ENCODE measurements at places on chromosomes 7 and 10. TPM values are rescaled to one million over a fixed set of nuclear protein-coding genes. Genes with fewer than 3 reads are reported as not detected.

- no peaks in the 10 kb centered on the region for H3K4me1 ChIP-seq
- no peak overlapping the region for H3K4me3 ChIP-seq
- H3K27me3 ChIP-seq: peaks cover 84% of the 10 kb centered on the region
- H3K36me3 ChIP-seq: no peaks in the 10 kb centered on the region
- DNase-seq: no peak
Observed at GRCh38 chr10:75916906-75917305, 485.5 kb downstream of the LRMDA start.

The RASSF4 gene
- 7.7 TPM for total RNA-seq

The PCLO gene
- total RNA-seq: 7.5 TPM

The LAMTOR4 gene
- 146 TPM for total RNA-seq

The SYT15B gene
- 0.06 TPM for total RNA-seq

DNA sequence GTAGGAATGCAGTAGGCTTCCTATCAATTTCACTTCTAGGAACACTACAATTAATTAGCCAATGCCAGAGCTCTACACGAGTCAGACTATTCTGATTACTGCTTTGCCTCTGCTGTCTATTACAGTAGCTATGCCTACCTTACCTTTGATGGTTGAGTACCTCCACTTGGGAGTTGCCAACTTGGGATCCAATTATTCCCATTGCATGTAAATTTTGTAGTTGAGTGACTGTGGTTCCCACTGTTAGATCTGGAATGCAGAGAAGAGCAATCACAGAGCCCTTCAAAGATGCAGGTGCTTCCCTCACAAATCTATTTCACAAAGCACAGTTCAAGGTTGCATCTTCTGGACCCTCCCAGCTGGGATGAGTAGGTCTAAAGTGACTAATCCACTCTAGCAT lies 62.9 kb upstream of the AASS start:
- H3K36me3 ChIP-seq: no peaks in the 10 kb centered on the region
- no peaks in the 10 kb centered on the region for H3K27me3 ChIP-seq
- H3K4me1 ChIP-seq: no peaks in the 10 kb centered on the region
- no peak overlapping the region for H3K4me3 ChIP-seq

DNA sequence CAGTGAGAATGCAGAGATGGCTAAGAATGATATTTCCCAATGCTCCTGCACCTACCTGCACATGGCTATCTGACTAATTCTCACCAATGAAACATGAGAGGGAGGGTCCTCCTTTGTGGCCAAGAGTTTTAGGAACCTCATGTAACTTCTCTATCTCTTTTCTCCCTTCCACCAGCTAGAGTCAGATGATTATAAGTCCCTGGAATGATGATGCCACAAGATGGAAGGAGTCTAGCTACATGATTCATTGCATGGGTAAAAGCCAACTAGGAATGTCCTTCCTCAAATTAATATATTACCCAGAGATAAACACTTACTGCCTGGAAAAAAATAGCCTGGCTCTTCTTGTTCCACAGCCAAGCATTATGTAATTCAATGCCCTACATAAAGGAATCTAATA lies 55.1 kb upstream of the AASS start:
- H3K27me3 ChIP-seq: no peaks in the 10 kb centered on the region
- H3K4me1 ChIP-seq: no peaks in the 10 kb centered on the region
- DNase-seq: peak; percentile 5
- no peak overlapping the region for H3K27ac ChIP-seq
- no peaks in the 10 kb centered on the region for H3K36me3 ChIP-seq
- H3K4me3 ChIP-seq: no peak overlapping the region

DNA sequence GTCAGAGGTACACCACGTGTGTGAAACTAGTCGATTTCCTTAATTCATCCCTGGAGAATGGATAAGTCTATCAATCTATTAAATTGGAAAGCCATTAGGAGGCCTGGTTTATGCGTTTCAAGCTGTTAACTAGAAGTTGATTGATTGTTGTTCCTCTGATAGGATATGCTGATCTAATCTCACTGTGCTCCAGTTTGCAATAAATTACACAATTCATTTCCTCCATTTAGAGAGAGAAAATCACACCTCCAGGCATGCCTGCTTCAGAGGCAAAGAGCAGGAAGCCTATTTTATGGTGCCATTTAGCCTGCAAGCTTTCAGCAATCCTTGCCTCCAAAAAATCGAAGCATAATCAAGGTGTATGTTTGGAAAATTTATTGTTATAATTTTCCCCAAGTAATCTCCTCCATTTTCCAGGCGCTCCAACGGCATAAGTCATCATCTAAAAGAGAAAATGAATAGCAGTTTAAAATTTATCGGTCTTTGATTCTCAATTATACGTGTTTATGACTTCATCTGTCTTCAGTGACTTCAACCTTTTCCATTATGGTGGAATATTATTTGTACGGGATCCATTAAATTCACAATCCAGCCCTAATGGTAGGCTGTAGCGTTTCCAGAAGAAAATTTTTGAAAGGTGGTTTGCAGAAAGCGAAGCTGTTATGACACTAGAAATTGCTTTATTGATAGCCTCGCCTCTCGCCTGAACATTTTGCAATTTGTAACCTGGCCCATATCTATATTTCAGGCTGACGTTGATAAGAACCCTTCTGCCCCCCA lies 42.9 kb upstream of the HMX3 start:
- H3K4me3 ChIP-seq: no peak overlapping the region
- no peaks in the 10 kb centered on the region for H3K4me1 ChIP-seq
- H3K27ac ChIP-seq: no peak overlapping the region
- peaks cover 27% of the 10 kb centered on the region for H3K27me3 ChIP-seq

DNA sequence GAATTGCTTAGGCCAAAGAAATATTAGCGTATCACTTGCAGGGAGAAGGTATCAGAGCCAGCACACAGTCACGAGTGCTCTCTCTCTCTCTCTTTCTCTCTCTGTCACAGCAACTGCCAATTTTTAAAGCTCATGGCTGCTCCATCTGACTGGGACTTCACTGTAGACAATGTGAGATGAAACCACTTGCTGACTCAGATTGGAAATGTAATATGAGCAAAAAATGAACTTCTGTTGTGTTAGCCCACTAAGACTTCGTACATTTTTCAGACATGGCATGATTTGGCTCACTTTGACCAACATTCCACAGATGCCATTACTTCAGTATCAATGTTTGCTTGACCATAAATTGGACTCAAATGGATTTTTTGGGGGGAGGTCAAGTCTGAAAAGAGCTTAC lies 68.1 kb downstream of the DGKB start:
- H3K4me3 ChIP-seq: peak overlapping the region; percentile 34
- H3K27me3 ChIP-seq: no peaks in the 10 kb centered on the region
- peaks cover 51% of the 10 kb centered on the region for H3K4me1 ChIP-seq
- peak; percentile 80 for DNase-seq
- no peaks in the 10 kb centered on the region for H3K36me3 ChIP-seq

DNA sequence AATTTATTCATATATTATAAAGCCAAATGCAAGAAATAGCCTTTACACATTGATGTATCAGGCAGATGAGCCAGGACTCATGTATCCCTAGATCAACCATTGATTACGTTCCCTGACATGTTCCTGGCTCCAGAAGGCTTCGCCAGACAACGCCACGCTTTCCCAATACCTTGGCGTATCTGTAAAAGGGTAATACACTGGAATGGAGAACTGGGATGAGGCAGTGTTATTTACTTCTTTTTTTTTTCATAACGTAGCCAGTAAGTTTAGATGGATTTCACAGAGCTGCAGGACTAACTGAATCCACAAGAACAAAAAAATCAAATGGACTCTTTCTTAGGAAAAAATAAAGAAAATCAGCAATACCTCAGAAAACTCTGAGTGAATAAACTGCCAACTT lies 588.1 kb upstream of the SEMA3D start:
- H3K27me3 ChIP-seq: no peaks in the 10 kb centered on the region
- no peak for DNase-seq
- H3K36me3 ChIP-seq: no peaks in the 10 kb centered on the region
- H3K4me1 ChIP-seq: no peaks in the 10 kb centered on the region
- no peak overlapping the region for H3K27ac ChIP-seq

The PIK3AP1 gene
- total RNA-seq: 3.7 TPM

The TRIM56 gene
- 10.6 TPM for total RNA-seq

DNA sequence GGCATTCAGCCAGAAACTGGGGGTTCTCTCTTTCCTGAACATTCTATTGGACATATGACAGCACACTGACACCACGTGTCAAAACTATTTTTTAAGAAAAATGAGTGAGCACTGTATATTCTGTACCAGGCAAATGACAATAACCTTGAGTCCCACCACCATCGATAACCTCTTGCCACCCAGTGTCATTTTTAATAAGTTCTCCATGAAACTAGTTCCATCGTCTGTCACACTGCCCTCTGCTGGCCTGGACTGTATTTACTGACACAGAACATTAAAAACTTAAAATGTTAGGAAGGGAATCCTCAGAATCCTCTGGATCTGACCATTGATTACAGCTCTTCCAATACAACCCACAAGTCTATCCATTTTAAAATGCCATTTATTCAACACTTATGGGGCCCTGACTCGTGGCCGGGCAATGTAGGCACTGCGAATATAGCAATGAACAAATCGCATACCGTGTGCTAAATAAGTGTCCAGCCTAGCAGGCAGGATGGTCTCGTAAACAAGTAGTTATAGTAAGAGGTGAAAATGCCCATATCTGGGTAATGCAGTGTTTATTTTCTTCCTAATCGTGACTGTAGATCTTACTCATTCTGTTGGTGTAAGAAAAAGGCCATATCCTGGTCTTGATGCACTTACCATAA lies 35.9 kb upstream of the CACNB2 start:
- no peak overlapping the region for H3K27ac ChIP-seq
- H3K36me3 ChIP-seq: no peaks in the 10 kb centered on the region
- no peak overlapping the region for H3K4me3 ChIP-seq
- peak; percentile 52 for DNase-seq
- no peaks in the 10 kb centered on the region for H3K4me1 ChIP-seq
- no peaks in the 10 kb centered on the region for H3K27me3 ChIP-seq

The ZPBP gene
- not detected for total RNA-seq

- DNase-seq: no peak
- no peak overlapping the region for H3K27ac ChIP-seq
- H3K4me3 ChIP-seq: no peak overlapping the region
- H3K4me1 ChIP-seq: no peaks in the 10 kb centered on the region
- H3K36me3 ChIP-seq: no peaks in the 10 kb centered on the region
Observed at GRCh38 chr7:52547308-52547910, 488.0 kb upstream of the POM121L12 start.

The KLLN gene
- 0.23 TPM for total RNA-seq

The MDFIC gene
- 31.6 TPM for total RNA-seq

- H3K4me1 ChIP-seq: peaks cover 61% of the 10 kb centered on the region
- no peaks in the 10 kb centered on the region for H3K27me3 ChIP-seq
- H3K4me3 ChIP-seq: no peak overlapping the region
Observed at GRCh38 chr7:117126676-117127075, 173.4 kb downstream of the ST7 start.

GRCh38 chr10:97131181-97131628 lies 54.6 kb downstream of the SLIT1 start:
- no peaks in the 10 kb centered on the region for H3K4me1 ChIP-seq
- no peak overlapping the region for H3K27ac ChIP-seq
- no peak for DNase-seq
- no peak overlapping the region for H3K4me3 ChIP-seq
- H3K27me3 ChIP-seq: peaks cover 6% of the 10 kb centered on the region

DNA sequence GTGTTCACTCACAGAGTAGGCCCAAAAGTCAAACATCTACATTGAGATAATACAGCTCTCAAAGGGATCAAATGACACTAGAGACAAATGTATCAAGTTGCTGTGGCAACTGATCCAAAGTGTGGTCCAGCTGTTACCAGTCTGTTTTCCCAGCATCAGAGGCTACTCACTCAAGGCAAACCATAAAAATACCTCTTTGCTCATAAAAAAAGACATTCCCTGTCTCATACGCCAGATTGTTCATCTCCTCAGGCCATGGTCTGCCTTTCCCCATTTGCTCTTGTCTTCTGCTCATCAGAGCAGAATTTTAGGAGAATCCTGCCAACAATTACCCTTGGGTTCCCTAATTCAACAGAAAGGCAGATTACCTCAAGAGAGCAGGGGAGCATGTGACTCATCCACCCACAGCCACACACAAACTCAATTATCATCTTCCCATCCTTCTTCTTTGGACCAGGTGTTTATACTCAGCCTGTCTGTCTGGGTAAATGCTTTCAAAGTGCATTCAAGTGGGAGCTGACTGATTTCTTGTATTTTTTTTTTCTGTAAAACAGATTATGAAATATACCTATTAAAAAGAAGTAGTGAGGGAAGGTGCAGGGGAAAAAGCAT lies 226.5 kb upstream of the HPS1 start:
- H3K27ac ChIP-seq: no peak overlapping the region
- DNase-seq: no peak
- no peaks in the 10 kb centered on the region for H3K36me3 ChIP-seq
- H3K27me3 ChIP-seq: no peaks in the 10 kb centered on the region
- H3K4me3 ChIP-seq: no peak overlapping the region
- H3K4me1 ChIP-seq: no peaks in the 10 kb centered on the region

The MBL2 gene
- 0.17 TPM for total RNA-seq

Measured in PC-3 (cell line).